ENCODE measurements at places on chromosomes 16 and 17.
A peak's percentile ranks its signal among the peaks of the same experiment; 100 is the strongest.

DNA sequence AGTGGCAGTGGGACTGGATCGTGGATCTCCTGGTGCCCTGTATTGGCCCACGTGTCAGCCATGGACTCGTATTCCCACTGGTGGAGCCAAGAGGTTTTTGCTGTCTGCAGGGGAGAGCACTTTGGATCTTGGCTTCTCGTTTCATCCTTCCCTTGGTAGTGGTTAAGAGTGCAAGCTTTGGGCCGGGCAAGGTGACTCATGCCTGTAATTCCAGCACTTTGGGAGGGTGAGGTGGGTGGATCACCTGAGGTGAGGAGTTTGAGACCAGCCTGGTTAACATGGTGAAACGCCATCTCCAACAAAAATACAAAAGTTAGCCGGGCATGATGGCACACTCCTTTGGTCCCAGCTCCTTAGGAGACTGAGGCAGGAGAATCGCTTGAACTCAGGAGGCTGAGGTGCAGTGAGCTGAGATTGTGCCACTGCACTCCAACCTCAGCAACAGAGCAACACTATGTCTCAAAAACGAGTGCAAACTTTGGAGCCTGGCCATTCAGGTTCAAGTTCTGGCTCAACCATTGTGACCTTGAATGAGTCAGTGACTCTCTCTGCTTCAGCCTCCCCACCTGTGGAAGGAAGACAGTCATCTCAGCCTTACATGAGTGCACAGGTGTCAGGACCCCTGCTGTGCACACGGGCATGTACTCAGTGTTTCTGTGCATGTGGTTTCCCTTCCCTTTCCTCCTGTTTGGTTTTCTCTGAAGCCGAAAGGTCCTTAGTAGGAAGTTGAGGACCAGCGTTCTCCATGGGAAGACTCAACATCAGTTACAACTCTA lies 57.4 kb downstream of the PLCG2 start:
- DNase-seq = no peak

- no peak for DNase-seq
Observed at GRCh38 chr16:12111223-12111622, 134.7 kb downstream of the SNX29 start.

DNA sequence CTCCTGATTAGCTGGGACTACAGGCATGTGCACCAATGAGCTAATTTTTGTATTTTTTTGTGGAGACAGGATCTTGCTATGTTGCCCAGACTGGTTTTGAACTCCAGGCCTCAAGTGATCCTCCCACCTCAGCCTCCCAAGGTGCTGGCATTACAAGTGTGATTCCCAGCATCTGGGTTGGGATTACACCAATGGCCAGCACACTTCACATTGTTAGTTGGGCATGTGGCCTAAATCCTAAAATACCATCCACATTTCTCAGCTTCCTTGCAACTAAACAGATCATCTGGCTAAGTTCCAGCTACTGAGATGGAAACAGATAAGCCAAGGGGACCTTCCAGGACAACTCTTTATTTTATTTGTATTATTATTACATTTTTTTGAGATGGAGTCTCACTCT lies 9.9 kb downstream of the RABEP2 start:
- DNase-seq = no peak

GRCh38 chr17:47993964-47994363 lies 23.1 kb downstream of the CDK5RAP3 start:
- no peak for DNase-seq

- DNase-seq = no peak
Observed at GRCh38 chr17:50618941-50619340, 15.7 kb upstream of the ABCC3 start.

- DNase-seq = no peak
Observed at GRCh38 chr17:38628441-38628840, 22.7 kb upstream of the SRCIN1 start.

DNA sequence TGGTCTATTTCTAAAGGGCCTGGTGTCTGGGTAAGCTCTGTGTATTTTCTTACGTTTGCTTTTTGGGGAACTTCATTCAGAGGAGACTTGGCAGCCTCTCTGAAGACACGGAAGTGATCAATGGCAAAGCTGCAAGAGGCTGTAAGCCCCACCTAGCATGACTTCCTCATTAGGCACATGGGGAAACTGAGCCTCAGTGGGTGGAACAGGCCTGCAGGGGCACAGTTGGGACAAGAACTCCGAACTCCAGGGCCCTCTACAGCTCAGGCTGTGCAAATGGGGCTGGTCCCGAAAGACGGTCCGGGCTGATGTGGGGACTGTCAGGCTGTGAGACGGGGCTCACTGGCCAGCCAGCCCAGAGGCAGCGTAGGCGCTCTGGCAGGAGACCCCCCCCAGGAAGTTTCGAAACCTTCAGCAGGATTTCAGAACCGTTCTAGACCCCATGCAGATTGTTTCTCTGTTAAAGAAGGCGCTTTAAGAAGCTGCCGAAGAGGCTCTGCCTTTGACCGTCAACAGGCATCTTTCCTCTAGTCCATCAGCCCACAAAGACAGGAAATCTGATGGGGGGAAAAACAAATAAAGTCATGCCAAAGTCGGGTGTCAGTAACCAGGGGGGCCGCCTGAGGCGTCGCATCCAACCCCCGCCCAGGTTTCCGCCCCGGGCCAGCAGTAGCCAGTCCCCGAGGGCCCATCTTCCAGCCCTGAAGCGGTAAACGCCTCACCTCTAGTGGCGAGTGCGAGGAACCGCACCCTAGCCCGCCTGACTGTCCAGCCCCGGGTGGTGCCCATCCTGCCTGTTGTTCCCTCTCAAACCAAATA lies 79.8 kb upstream of the TBC1D3K start:
- peak; percentile 49 for DNase-seq

DNA sequence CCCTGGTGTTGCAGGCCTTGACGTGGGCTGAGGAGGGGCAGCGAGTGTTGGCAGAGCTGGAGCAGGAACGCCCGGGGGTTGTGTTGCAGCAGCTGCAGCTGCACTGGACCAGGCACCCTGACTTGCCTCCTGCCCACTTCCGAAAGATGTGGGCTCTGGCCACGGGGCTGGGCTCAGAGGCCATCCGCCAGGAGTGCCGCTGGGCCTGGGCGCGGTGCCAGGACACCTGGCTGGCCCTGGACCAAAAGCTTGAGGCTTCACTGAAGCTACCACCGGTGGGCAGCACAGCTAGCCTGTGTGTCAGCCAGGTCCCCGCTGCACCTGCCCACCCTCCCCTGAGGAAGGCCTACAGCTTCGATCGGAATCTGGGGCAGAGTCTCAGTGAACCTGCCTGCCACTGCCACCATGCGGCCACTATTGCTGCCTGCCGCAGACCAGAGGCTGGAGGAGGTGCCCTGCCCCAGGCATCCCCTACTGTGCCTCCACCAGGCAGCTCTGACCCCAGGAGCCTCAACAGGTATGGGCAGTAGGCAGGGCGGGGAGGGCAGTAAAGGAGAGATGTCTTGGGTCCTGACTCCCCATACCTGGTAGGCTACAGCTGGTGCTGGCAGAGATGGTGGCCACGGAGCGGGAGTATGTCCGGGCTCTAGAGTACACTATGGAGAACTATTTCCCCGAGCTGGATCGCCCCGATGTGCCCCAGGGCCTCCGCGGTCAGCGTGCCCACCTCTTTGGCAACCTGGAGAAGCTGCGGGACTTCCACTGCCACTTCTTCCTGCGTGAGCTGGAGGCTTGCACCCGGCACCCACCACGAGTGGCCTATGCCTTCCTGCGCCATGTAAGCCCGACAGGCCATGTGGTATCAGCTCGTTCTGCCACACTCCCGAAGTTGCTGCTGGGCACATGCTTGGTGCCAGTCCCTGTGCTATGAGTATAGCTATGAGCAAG lies 5.6 kb downstream of the PLEKHG4 start:
- DNase-seq = peak; percentile 49

All from mucosa of gallbladder (tissue), 1 donor.